ENCODE measurements at places on chromosomes 4 and X.

DNA sequence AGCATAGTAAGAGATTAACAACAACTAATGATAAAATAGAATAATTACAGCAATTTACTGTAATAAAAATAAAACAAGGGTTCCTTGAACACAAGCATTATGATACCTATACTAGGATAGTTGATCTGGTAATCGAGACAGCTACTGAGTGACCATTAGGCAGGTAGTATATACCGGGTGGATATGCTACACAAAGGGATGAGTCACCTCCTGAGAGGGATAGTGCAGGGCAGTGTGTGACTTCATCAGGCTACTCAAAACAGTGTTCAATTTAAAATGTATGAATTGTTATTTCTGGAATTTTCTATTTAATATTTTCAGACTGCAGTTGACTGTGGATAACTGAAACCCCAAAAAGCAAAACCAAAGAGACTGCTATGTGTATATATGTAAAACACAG is 9.7 kb upstream of the ANTXR2 start:
- no peak for DNase-seq

GRCh38 chr4:110613745-110614144 is 9.1 kb downstream of the PITX2 start:
- no peak for DNase-seq

DNA sequence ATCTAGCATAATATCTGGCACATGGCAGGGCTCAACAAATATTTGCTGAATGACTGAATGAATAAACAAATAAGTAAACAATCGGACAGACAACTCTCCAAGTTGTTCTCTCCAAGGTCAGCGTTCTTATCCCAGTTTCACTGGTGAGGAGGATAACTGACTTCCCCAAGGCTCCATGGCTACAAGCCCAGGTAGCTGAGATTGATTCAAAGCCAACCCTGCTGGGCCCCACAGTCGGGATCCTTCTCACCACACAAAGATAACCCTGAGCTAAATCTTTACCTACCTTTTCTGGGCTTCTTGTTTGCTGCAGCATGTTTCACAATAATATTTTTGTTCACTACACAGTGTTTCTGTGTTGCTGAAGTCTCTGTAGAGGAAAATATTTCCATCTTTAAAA is 54.9 kb downstream of the USP46 start:
- no peak for DNase-seq

GRCh38 chrX:67523002-67523681 is 20.7 kb upstream of the AR start:
- DNase-seq, result no peak

DNA sequence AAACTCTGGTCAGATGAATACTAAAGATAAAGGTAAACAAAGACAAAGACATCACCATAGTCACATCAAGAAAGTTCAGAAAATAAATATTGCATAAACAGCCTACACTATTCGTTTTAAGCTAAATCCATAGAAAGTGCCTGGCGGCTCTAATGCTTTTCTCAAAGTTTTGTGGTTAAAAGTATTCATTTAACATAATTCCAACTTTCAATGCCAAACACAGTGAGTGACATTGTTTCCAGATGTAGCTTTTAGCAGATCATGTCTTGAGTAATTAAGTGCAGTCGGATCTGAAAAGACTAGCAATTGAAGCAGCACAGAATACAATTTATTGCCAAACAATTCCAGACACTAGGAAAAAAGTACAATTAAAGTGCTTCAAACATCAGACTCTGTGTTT is 287.1 kb upstream of the ADGRL3 start:
- DNase-seq, result no peak

DNA sequence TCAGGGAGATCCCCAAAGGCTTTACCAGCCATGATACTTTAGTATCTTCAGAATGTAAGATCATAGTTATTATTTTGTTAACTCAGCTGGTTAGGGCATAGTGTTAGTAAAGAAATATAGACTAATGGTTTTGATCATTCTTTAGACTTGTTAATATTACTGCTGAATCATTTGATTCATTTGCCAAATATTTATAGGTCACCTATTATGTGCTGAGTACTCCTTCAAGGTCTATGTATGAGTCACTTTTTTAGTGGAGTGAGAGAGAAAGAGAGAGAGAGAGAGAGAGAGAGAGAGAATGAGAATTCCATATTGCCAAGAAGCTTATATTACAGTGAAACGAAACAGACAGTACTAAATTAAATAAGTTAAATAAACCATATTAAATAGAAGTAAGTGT is 110.3 kb downstream of the UBE2NL start:
- DNase-seq, result no peak

DNA sequence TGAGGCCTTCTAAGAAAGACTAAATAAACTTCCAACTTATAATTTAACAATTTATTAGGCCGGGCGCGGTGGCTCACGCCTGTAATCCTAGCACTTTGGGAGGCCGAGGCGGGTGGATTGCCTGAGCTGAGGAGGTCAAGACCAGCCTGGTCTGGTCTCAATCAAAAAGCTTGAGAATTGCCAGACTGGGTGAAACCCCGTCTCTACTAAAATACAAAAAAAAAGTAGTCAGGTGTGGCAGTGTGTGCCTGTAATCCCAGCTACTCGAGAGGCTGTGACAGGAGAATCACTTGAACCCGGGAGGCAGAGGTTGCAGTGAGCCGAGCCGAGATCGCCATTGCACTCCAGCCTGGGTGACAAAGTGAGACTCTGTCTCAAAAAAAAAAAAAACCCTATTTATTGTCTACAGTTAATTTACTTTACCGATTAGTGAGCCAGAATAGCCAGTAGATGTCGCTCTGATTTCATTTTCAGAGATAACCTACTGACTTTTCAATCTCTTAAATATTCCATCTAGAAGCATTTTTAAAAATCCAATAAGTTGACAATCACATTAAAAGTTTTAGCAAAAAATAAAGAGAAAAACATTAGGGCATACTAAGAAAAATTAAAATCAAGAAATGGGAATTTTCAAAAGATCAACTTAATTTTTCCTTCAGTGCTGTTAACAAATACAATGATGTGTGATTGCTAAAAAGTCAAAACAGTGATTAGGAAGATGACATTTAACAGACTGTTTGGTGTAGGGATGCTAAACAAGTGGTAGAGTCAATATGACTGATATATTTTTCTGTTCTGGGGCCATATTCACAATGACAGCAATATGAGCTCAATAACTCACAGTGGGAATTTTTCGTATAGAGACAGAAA is 4.3 kb upstream of the SHROOM3 start:
- peak; percentile 13 for DNase-seq

GRCh38 chr4:71680706-71681105 is 103.2 kb downstream of the GC start:
- no peak for DNase-seq

DNA sequence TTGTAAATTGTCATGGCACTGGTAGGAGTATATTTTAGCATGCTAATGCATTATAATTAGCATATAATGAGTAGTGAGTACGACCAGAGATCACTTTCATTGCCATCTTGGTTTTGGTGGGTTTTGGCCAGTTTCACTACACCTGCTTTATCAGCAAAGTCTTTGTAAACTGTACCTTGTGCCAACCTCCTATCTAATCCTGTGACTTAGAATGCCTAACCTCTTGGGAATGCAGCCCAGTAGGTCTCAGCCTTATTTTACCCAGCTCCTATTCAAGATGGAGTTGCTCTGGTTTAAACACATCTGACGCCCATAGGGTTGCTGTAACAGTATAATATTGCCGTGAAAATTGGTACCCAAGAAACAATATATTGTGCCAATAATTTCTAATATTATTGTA is 159.4 kb downstream of the MAGEB5 start:
- DNase-seq, result no peak

DNA sequence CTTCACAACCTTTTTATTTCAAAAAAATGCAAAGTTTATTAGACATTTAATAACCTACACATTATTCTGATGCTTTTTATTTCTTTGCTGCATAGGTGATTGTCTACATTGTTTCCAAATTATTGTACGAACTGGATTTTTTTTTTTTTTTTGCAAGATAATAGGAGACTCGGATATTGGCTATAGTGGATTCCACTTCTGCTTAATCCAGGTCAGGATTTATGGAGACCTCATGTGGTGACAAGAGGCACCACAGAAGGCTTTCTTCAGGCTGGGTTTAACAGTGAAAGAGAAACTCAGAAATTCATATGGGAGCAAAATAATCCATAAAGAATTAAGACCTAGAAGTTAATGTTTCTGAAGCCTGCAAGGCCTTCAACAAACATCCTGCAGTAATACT is 2.4 kb upstream of the SLIT2 start:
- DNase-seq, result no peak

DNA sequence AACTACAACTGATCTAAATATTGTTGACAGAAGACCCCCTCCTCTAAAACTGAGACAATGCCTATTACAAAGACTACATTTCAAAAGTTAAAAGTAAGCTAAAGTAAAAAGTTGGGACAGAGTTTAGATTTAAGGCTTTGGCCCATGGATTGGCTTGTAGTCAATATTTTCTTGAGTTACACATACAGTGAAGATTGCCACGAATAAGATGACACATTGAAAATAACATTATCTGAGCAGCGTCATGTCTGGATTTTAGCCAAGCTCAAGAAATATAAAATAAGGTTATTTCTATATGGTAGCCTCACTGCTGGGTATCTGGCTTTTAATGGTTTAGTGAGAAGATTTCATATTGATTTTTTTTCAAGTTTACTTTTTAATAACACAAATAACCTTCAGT is 266.2 kb upstream of the LDB2 start:
- DNase-seq, result no peak

- DNase-seq, result no peak
These were observed 67.4 kb downstream of the VCX2 start for GRCh38 chrX:8103655-8104054.

All from GM12864 (cell line).